ENCODE measurements at places on chromosomes 4 and X. TPM values are rescaled to one million over a fixed set of nuclear protein-coding genes. Genes with fewer than 3 reads are reported as not detected.

The VCX3B gene
- total RNA-seq: not detected

The DCUN1D4 gene
- total RNA-seq: 29.7 TPM

The DUSP9 gene
- 0.10 TPM for total RNA-seq

The UGT2B10 gene
- not detected for total RNA-seq

The CPLX1 gene
- total RNA-seq: 1.3 TPM

The BRS3 gene
- total RNA-seq: not detected

The FMR1NB gene
- total RNA-seq: not detected

The KCND1 gene
- total RNA-seq: 3.3 TPM

The CFAP99 gene
- total RNA-seq: not detected
